ENCODE measurements at places on chromosomes 16 and 17. TPM values are rescaled to one million over a fixed set of nuclear protein-coding genes. Genes with fewer than 3 reads are reported as not detected.

Gene AKAP10
- total RNA-seq: 21.8 TPM

Gene ACAP1
- 2.2 TPM for total RNA-seq

Gene TP53TG3B
- total RNA-seq: not detected

Gene MPV17L
- 0.53 TPM for total RNA-seq

Gene KRT15
- total RNA-seq: 3.0 TPM

Gene CNOT1
- 114 TPM for total RNA-seq

Gene SLC5A11
- total RNA-seq: not detected

Gene KRTAP2-1
- not detected for total RNA-seq

Gene ERN1
- 7.9 TPM for total RNA-seq

Gene HOXB1
- total RNA-seq: not detected

Gene TBX2
- 72.3 TPM for total RNA-seq

Gene SLC38A7
- 28.2 TPM for total RNA-seq

Gene ADAD2
- not detected for total RNA-seq

Gene CYGB
- total RNA-seq: 7.7 TPM

Gene UNC13D
- 1.5 TPM for total RNA-seq

Gene PRCD
- 1.1 TPM for total RNA-seq

Gene TPSD1
- total RNA-seq: not detected

Gene ZDHHC1
- total RNA-seq: 6.3 TPM

Gene ARL4D
- 16.9 TPM for total RNA-seq

Gene OTOP3
- not detected for total RNA-seq

Gene EPX
- total RNA-seq: not detected

Gene HES7
- total RNA-seq: 0.12 TPM

Gene NTN1
- total RNA-seq: 2.9 TPM

Gene CASKIN1
- 0.40 TPM for total RNA-seq

Gene MYL11
- not detected for total RNA-seq

Gene SNX20
- total RNA-seq: not detected

Gene SPNS3
- total RNA-seq: not detected

Gene SRRM2
- 47.7 TPM for total RNA-seq

Gene HCRT
- not detected for total RNA-seq

Gene CES5A
- total RNA-seq: not detected

Gene MRPL28
- total RNA-seq: 79.5 TPM

Gene CDRT4
- 0.92 TPM for total RNA-seq

Gene SARM1
- 6.5 TPM for total RNA-seq

Gene TEKT1
- total RNA-seq: not detected

Gene MARVELD3
- total RNA-seq: not detected

Gene ASPHD1
- total RNA-seq: 7.8 TPM

Gene P2RX5
- total RNA-seq: 1.5 TPM

Gene ARHGAP44
- total RNA-seq: 5.9 TPM

All from aortic smooth muscle cell (primary cell).